GM18507 (cell line): ENCODE measurements at places on chromosomes 4 and X.

- DNase-seq = no peak
Observed at GRCh38 chr4:184003433-184003832, 98.3 kb downstream of the STOX2 start.

DNA sequence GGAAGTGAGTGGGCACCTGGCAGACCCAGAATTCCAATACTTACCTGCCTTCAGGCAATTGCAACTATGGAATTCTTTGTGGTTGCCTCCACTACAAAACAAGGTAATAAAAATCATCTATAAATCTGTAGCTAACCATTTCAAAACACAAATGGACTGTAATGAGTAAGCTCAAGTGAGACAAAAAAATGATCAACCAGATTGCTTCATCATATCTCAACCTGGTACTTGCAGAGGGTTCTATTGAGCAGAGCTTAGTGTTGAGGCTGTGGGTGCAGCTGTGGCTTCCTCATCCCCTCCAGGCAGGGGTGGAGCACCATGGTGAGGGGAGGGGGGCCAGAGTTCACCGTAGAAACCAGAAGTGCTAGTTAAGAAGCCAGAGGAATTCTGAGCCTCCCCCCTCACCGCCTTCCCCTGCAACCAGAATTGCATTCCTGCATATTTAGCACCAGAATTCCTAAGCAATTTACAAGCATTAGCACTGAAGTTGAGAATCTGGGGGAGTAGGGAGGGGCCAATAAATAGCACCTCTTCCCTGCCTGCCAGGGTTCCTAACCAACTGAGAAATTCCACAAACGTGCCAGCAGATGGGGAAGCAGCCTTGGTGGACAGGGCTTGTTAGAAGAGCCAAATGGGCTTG is 11.5 kb downstream of the CTAG1A start:
- DNase-seq = no peak

GRCh38 chr4:12880844-12881243 is 603.3 kb downstream of the RAB28 start:
- no peak for DNase-seq

DNA sequence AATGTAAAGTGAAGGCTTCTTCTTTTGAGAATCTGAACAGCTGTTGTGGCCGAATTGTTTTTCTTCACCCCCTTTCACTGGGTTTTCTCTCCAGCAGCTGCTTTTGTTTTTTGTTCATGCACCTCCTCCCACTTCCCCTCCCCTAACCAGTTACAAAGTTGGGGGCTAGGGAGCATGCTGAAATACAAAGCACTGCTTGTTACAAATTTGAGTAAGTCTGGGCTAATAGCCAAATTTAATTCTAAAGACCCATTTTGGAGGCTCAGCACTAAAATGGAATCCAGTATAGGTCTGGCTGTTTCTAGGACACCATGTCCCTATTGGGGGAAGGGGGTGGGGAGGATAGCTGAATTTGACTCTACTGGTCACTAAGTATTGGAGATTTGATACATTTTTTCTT is 89.2 kb upstream of the GPM6B start:
- no peak for DNase-seq

- no peak for DNase-seq
Observed at GRCh38 chrX:154476821-154477220, 2.3 kb downstream of the LAGE3 start.

- DNase-seq = no peak
Observed at GRCh38 chr4:3483471-3483921, 20.4 kb downstream of the DOK7 start.

- no peak for DNase-seq
Observed at GRCh38 chr4:108820492-108821350, 57.9 kb upstream of the ETNPPL start.

GRCh38 chrX:39729981-39730661 is 367.6 kb downstream of the BCOR start:
- no peak for DNase-seq

DNA sequence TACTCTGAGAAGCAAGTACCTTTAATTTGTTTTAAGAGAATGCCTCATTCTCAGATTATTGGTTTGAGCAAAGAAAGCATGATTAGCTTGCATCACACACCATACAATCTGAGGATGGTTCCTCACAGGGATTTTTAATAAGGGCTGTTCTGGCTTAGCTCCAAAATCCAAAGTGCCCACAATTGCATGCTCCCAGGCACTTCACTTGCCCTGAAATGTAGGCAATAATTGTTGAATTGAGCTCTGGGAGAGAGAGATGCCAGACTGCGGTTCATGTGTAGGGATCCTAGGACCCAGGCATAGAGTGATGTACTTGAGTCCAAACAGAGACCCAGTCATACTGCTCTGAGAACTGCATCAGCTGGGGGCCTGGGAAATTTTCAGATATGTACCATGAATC is 358.4 kb upstream of the CXorf51B start:
- no peak for DNase-seq

DNA sequence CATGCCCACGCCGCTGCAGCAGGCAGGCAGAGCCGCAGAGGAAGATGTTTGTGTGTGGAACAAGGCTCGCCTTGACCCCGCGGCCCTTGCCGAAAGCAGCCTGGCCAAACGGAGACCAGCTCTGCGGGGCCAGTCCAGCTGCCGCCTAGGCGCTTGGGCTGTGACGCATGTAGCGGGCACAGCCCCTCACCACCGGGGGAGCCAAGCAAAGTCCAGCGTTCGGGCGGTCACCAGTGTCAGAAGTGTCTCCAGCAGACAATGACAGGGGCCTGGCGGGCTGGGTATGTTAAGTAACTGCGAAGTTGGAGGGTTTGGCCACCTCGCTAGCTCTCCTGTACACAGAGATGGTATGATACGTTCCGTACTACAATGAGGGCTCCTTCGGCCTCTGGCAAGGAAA is 1.3 kb downstream of the AMER1 start:
- DNase-seq = no peak

DNA sequence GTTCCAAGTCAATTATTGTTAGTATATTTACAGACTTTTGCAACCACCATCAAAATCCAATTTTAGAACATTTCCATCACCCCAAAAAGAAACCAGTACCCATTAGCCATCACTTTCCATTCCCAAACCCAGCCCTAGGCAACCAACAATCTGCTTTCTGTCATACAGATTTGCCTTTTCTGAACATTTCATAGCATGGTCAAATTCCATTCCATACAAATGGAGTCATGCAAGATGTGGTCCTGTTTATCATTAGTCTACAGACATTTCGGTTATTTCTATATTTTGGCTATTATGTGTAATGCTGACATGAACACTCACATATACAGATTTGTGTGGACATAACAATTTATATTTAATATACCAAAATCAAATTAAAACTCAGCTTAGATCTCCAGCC is 508.7 kb downstream of the ZNF674 start:
- no peak for DNase-seq

DNA sequence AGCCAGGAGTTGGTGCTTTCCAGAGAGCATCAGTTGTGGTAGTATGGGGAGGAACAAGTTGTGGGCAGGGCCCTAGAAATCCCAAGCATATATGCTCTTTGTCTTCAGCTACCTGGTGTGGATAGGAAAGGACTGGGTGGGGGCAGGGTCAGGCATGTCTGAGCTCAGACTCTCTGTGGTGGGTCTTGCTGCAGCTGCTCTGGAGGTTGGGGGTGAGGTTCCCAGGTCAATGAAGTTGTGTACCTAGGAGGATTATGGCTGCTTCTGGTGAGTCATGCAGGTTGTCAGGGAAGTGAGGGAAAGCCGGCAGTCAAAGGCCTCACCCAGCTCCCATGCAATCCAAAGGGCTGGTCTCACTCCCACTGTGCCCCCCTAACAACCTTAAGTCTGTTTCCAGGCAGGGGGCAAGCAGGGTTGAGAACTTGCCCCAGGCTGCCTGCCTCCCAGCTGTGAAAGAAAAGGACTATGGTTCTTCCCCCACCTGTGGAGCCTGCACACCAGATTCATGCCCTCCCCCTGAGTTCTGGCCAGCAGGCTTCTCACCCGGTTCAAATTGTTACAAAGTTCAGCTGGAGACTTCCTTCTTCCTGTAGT is 30.4 kb upstream of the QRFPR start:
- DNase-seq = no peak

GRCh38 chrX:154002215-154002719 is 17.4 kb downstream of the IRAK1 start:
- no peak for DNase-seq

- no peak for DNase-seq
Observed at GRCh38 chr4:52842792-52843191, 19.3 kb upstream of the RASL11B start.

- DNase-seq = no peak
Observed at GRCh38 chrX:47568656-47569295, 7.8 kb downstream of the ARAF start.

- DNase-seq = no peak
Observed at GRCh38 chr4:24889991-24890390, 22.9 kb downstream of the CCDC149 start.

GRCh38 chr4:62030958-62031357 is 830.8 kb downstream of the ADGRL3 start:
- DNase-seq = no peak

- DNase-seq = no peak
Observed at GRCh38 chrX:151177141-151178027, 1.0 kb downstream of the GPR50 start.

- DNase-seq = no peak
Observed at GRCh38 chr4:3822230-3822947, 56.2 kb downstream of the ADRA2C start.

- DNase-seq = no peak
Observed at GRCh38 chr4:186627226-186627865, 72.0 kb upstream of the MTNR1A start.

DNA sequence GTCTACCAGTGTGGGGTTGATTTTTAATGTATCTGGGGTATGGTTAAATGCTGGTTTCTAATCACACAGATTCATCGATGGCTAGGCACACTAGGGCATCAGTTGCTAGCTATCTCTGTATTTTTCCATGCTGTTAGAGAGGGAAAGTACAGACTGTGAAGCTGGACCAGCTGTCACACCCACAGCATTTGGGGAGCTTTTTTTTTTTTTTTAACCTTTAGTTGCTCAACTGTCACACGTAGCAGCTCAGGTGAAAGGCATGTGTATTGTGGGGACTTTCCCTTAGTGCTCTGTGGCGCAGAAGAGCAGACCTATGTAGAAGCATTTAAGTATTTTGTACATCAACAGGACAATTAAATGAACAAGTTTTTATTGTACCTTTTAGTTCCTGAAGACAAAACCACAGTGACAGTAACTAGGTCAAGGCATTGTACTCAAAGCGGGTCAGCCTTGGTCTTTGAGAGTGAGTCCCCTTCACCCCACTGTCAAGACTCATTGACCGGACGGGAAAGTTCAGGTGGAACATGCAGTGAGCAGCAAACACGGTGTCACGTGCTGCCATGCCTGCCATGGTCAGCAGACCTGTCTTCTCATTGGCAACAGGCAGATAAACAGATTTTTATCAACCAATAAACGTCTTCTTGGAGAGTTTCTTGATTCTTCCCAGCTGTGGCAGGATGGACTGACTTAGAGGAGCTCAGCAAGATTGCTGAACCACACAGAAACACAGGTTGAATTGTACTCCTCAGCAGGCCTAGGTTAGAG is 65.3 kb downstream of the CASP3 start:
- DNase-seq = no peak

DNA sequence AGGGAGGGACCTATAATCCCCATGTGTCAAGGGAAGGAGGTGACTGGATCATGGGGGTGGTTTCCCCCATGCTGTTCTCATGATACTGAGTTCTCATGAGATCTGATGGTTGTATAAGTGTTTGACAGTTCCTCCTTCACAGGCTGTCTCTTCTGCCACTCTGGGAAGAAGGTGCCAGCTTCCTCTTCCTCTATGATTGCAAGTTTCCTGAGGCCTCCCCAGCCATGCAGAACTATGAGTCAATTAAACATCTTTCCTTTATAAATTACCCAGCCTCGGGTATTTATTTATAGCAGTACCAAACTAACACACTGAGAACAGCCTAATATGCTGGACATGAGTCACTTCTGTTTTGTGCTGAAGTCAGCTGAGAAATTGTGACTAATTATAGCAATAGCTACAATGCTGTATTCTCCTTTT is 656.9 kb upstream of the CPEB2 start:
- DNase-seq = no peak

- DNase-seq = no peak
Observed at GRCh38 chr4:179017581-179017980, 1575.3 kb upstream of the AGA start.

GRCh38 chr4:174086829-174087799 is 196.4 kb downstream of the FBXO8 start:
- DNase-seq = no peak

DNA sequence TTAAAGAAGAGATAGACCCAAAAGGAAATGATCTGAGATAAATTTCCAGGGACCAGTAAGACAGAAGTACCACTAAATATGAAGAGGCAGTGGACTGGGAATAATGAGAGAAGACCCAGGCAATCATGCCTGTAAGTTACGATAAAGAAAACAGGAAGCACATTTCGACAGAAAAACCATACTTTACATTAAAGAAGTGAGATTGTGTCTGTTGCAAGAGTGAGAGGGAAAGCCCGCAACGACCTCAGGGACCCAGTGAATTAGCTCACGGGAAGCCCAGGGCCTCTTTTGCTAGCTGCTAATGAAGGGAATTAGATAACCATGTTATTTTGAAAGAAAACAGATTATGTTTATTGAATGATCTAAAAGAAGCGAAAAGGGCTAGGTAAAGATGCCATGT is 28.9 kb upstream of the ACSL1 start:
- no peak for DNase-seq

DNA sequence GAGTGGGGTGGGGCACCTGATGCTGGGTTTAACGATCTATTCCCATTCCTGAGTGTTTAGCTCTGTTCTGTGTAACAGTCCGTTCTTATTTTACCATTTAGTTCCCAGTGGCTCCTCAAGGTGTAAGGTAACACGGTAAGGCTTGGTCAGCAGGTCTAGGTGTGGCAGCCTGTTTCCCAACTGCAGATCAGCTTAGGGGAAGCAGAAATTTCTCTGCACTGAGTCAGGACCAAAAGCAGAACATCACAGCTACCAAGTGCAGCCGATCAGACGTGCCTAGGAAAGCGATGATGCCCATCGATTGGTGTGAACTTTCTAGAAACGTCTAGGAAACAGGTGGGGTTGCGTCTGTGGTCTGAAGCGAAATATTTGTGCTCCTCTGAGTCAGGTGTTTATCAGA is 240.1 kb downstream of the STIM2 start:
- no peak for DNase-seq

DNA sequence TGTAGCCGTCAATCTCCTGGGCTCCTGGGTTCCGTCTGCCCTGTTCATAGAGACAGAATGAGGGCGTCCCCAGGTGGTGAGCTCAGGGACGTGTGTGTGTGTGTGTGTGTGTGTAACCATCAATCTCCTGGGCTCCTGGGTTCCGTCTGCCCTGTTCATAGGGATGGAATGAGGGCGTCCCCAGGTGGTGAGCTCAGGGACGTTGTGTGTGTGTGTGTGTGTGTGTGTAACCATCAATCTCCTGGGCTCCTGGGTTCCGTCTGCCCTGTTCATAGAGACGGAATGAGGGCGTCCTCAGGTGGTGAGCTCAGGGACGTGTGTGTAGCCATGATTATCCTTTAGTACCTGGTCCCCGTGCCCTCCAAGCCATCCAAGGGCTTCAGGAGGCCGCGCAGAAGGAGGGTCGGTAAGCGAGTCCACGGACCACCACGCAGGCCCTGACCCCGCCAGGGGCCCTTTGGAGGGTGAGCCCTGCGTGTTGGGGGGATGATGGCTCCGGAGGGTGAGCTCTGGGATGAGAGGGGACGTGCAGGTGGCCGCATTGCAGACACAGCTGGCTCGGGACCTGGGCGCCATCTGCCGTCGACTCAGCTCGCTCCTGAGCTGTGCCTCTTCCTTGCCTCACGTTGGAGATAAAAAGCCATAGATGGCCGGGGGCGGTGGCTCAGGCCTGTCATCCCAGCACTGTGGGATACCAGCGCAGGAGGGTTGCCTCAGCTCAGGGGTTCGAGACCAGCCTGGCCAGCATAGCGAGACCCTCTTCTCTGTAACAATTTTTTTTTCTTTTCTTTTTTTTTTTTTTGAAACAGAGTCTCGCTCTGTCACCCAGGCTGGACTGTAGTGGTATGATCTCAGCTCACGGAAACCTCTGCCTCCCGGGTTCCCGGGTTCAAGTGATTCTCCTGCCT is 5.4 kb upstream of the GTPBP6 start:
- DNase-seq = no peak
